Astrocyte (in vitro differentiated cells and primary cell): ENCODE measurements at places on chromosomes 2 and 18. TPM values are rescaled to one million over a fixed set of nuclear protein-coding genes. Genes with fewer than 3 reads are reported as not detected.

Gene LINC00305
- total RNA-seq = not detected in 2 replicates

- no peak for DNase-seq
Measured at GRCh38 chr2:233153146-233153798, 93.1 kb downstream of the INPP5D start.

DNA sequence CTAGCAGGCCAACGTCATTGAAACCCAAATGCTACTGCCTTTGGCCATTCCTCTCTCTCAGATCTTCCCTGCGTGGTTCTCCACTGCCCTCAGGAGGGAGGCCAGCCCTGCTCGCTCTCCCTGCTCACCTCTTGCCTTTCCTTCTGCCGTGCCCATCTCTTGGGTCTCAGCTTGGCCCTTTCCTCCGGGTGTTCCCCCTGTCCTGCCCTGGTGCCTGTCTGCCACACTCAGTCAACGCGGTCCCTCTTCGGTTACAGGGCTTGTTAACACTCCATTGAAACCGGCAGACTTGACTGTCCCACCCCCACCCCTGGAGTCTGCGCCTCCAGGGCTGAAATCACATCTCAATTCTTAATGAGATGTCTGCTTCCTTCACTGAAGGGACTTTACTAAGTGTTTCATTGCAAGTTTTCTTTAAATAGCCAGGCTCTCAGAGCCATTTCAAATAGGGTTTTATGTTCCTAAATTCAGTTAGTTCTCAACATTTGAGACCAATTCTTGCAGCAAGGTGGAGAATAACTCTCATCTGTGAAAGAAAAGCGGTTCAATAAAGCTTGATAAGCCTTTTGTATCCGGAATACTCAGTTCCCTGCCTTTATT is 237.6 kb downstream of the DYSF start:
- DNase-seq = no peak

Gene TBR1
- not detected in 2 replicates for total RNA-seq

GRCh38 chr2:118223992-118224894 is 136.0 kb downstream of the INSIG2 start:
- no peak for DNase-seq

DNA sequence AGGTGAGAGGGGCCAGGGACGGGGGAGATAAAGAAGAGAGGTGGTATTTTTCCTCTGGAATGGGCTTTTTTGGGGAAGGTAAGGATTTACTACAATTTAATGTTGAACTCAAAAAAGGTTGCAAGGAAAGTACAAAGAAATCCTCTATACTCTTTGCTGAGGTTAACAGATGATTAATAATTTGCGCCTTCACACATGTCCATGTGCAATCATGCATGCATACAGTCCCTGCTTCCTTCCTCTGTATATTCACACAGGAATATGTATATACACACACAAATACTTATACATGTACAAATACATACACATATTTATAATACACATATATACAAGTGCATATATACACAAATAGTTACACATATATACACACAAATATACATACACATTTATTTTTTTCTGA is 193.4 kb downstream of the NBAS start:
- no peak for DNase-seq

Gene CAPN10
- total RNA-seq = 22.7 and 24.9 TPM in 2 replicates

- no peak for DNase-seq
Measured at GRCh38 chr18:50924372-50924771, 43.5 kb upstream of the ELAC1 start.

DNA sequence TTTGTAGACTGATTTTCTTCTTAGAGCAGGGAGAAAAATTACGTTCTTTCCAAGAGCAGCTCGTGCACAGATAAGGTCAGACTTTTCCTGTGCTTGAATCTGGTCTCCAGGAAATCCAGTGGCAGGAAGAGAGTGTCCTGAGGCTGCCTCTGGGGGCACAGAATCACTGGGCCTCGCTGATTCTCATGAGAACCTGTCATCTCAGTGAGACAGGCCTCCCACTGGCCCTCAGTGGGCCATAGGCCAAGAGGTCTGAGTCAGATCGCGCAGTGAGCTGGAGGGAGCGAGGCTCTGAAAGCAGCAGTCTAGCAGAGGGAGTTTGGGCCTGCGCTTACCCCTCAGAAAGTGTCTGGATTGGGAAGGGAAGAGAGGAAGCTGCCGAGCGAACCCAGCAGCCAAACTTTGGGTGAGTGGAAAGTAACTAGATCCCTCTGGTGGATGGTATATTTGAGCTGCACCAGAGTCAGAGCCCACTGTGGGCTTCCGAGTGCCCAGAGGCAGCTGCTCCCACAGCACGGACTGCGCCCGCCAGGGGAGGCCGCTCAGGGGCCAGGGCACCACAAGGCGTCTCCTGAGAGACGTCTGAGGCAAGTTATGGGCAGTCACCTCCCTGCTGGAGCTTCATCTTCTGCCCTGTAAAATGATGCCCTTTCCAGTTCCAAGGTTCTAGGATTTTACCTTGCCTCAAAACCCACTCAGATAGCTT is 8.2 kb downstream of the GDF7 start:
- DNase-seq = peak; percentile 64

Gene NAT8
- not detected in 2 replicates for total RNA-seq

Gene SCN3A
- total RNA-seq = 1.4 and 2.1 TPM in 2 replicates

Gene UGT1A4
- not detected in 2 replicates for total RNA-seq

- DNase-seq = no peak
Measured at GRCh38 chr2:149021761-149022160, 16.7 kb upstream of the LYPD6B start.

- DNase-seq = no peak
Measured at GRCh38 chr2:121343191-121343590, 58.2 kb upstream of the TFCP2L1 start.
